ENCODE measurements at places on chromosomes 5 and 9.

GRCh38 chr9:137372693-137373610 is 50.0 kb downstream of the EXD3 start:
- DNase-seq, result no peak

DNA sequence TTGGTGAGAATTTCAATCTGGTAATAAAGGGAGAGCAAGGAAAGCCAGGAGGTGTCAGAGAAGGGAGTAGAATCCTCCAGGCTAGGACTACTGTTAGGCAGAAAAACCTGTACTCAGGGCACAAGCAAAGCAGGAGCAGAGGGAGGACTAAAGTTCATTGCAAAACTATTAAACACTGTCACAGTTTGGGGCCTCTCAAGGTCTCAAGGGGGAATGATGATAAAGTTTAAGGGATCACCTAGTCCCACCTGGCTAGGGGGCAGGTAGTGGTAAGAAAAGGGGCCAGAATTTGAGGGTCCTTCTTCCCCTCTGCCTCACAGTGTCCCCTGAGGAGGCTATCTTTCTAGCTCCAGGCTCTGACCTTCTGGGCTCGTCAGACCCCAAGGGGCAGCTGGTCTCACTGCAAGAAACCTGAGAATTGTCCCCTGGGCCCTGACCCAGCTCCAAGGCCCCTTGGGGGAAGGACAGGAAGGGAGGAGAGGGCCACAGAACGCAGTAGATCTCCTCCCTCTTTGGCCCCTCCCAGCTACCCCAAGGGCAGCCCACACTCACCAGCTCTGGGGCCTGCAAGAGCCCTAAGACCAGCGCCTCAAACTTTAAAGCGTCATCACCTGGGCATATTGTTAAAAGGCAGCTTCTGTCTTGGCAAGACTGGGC is 974 bp downstream of the CCDC69 start:
- no peak for DNase-seq

GRCh38 chr5:169027501-169028061 is 273.4 kb downstream of the SLIT3 start:
- peak; percentile 58 for DNase-seq

DNA sequence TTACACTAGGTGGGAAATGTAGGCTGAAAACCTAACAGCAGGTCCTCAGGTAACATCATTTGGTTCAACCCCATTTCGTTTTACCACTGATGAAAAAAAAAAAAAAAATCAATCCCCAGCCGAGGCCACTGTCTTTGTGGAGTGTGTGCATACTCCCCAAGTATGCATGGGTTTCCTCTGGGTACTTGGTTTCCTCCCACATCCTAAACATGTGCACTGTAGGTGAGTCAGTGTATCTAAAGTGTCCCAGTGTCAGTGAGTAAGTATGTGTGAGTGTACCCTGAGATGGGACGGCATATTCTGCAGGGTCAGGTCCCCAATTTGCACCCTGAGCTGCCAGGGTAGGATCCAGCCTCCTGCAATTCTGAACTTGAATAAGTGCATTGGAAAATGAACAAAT is 966.5 kb upstream of the DMAC1 start:
- no peak for DNase-seq

DNA sequence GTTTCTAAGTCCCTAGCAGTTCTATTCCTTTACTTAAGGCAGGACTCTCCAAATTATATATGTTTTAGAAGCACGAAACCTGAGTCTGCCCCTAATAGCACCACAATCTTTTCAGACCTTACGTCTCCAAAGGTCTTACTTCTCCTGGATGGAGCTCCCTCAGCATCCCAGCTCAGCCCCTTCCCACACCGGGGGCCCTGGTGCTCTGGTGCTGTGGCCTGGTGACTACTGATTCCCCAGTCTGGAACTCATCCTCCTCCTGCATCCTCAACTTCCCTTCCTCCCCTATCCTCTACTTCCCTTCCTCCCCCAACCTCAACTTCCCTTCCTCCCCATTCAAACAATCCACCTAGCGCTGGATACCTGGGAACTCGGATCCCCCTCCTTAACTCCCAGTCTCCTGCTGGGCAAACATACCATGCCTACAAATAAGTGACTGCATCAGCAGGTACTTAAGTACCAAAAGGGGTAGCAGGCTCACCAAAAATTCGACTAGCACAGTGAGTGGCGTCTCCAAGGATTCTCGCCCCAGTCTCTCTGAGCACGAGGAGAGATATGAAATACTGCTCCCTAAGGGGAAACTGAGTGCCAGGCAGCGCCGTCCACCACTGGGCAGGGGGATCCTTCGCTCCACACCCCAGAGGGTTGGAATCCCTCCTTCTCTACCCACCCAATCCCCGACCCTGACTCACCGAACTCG is 831 bp downstream of the IGFBPL1 start:
- no peak for DNase-seq

GRCh38 chr5:63960646-63961045 is 1.6 kb downstream of the HTR1A start:
- no peak for DNase-seq

DNA sequence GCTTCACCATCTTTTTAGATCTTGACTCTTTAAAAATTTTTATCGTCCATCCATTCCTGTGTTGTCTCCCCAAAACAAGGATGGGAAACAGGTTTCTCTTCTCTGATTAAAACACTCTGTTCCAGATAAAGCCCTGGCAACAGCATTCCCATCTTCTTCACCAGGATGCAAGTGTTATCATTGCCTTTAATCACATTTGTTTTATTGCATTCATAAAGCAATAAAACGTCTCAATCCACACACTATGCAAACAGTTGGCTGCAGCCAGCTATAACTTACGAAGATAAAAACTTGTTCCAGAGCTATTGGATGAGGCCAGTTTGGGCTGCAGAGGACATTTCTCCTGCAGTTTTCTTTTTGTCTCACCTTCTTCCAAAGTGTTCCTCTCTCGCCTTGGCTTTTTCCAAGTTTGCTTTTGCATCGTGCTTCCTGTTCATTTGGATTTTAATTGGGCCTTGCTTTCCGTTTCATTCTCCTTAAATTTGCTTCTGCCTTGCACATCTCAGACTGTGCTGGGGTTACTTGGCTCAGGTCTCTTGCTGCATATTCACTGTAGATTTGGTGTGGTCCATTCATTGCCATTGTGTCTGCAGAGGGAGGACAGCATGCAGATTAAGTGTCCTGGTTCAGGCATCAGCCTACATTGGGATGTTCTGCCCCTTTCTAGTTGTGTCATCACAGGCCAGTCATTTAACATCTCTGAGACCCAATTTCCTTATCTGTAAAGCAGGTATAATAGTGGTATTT is 136.5 kb upstream of the LIFR start:
- no peak for DNase-seq

- peak; percentile 12 for DNase-seq
Measured at GRCh38 chr5:148248894-148249293, 10.6 kb downstream of the MARCOL start.

DNA sequence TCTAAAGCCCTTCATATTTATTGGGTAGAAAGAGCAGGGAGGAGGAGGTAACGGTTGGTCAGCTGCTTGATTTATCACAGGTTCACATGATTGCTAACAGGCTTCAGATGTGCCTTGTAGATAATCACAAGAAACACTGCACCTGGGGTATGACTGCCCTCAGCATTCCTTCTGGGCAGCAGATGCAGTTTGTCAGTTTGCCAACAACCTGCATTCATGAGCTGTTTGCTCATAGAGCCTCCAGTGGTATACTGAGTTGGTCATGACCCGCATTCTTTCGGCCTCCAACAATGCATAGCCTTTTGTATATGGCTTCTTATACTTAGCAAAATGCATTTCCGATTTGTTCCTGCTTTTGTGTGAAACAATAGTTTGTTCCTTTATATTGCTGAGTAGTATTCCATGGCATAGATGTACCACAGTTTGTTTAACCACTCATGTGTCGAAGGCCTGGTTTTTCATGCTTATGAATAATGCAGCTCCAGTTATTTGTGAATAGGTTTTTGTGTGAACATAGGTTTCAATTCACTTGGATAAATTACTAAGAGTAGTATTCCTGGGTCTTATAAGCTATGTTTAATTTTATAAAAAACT is 83.6 kb downstream of the ARHGEF28 start:
- peak; percentile 10 for DNase-seq

GRCh38 chr5:92945605-92946097 is 635.4 kb downstream of the NR2F1-AS1 start:
- peak; percentile 58 for DNase-seq

- no peak for DNase-seq
Measured at GRCh38 chr5:168327019-168327421, 35.6 kb downstream of the WWC1 start.

- DNase-seq, result no peak
Measured at GRCh38 chr9:38041564-38042243, 27.3 kb downstream of the SHB start.

GRCh38 chr5:163338-163620 is 28.0 kb upstream of the LRRC14B start:
- DNase-seq, result no peak

DNA sequence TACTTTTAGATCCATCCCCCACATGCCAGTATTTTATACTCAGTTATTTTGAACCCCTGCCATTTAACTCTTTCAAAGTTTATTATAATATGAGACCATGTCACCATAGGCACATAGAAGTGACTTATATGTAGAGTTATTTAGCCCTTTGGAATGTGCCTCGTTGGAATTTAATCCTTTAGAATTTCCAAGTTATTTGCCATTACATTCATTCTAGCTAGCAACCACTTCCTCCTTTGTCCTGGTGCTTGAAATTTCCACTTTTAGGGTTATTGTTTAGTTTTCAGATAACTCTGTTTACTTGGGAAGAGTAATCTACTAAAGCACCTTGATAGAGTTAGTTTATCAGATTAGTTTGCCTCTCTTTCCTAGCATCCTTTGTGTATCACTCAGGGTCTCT is 82.8 kb upstream of the TLE1 start:
- DNase-seq, result peak; percentile 70

DNA sequence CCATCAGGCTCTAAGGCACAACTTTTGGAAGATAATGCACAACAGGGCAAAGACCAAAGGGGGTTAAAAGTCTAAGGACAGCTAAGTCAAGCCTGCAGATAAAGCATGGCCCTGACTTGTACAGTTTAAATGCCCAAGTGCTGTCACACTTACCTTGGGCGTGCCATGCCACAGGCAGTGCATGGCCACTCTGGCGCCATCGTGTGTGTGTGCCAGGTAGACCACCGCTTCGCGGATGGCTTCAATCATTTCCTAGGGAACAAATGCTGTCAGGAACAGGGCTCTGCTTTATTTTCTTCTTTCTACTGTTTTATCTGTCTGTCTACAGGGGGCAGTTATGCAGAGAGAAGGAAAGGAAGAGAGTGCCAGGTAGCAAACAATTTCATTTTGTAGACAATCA is 19.3 kb downstream of the PUM3 start:
- DNase-seq, result peak; percentile 17

DNA sequence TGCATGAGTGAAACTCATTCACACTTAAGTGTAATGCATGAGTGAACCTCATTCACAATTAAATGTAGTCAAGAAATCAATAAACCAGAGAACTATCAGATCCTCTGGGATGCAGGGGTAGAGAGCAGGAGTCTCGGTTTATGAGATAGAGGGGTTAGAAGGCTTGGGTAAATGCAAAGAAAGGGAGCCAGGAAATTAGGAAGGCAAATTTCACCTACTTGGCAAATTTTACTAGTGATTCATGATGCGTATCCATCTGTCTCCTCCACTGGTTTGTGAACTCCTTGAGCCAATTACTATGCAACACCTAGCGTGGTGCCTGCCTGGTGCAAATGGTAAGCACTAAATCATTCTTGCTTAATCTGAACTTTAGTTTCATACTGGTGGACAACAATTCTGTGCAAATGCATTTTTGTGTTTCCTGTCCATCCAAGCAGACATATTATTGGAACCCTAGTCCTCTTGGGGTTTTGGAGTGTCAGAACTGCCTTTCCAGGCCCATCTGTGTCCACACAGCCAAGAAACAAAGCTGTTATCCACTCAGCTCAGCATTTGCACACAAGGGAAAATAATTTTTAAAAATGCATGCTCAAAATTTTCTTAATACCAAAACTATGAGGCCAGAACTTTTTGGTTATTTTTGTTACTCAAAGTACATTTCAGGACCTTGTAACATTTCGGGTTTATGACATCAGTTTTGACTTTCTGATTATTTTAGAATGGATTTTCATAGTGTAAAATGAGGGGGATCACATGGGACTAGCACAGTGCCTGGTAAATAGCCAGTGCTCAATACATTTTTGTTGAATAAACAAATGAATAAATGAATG is 5.2 kb downstream of the HAPLN1 start:
- DNase-seq, result peak; percentile 4

DNA sequence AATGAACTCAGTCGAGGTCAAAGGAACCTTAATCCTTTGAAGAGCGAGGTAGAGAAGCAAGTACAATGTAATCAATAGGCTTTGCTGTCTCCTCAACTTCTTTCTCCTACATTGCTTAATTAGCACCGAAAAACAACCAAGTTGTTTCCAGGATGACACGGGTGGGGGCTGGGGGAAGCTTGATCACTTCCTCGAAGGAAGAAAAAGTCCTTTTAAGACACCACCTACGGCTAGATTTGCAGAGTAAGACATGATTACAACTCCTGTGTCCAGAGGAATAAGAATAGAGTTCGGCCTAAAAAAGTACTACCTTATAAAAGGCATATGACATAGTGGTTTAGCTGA is 811 bp upstream of the ARRDC3 start:
- DNase-seq, result peak; percentile 42
